Lung microvascular endothelial cell (primary cell): ENCODE measurements at places on chromosomes 3 and 15. TPM values are rescaled to one million over a fixed set of nuclear protein-coding genes. Genes with fewer than 3 reads are reported as not detected.

Gene PLXND1
- total RNA-seq, result 131 and 262 TPM in 2 replicates

DNA sequence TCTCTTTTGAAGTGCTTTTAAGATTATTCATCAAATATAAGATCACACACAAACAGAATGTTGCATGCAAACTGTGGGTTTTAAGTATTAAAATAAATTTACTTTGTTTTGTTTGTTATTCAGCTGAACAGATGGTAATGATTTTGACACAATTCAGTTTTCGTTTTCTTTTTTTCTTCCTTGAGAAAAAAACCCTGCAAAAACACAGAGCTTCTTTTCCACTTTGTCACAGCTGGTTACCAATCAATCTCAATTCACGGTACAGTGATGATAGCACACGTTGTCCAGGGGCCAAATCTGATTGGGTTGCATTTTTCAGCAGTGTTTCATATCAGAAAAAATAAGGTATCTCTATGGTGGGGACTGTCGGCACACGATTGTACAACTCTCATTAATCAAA, 473.6 kb downstream of the ROBO2 start:
- DNase-seq, result no peak

DNA sequence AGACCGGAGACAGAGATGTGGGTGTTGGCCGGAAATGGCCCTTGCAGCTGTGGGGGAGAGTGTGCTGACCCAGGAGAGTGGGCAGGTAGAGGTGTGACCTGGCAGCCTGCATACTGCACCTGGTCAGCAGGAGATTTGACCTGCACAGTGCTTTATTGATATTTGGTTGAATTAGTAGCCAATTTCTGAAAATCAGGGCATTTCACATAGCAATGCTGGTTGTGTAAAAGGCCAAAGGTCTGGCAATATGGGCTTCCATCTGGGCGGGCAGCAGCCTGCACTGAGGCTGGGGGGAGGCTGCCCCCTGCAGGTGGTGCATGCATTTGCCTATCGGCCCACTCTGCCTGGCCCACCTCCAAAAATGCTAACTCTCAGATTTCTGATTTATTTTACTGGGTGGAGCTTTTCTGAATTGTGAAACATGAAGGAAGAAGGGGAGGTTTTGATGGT, 9.4 kb upstream of the MGLL start:
- DNase-seq, result peak; percentile 67

- DNase-seq, result no peak
Observed at GRCh38 chr3:38650248-38650951, 913 bp upstream of the SCN5A start.

DNA sequence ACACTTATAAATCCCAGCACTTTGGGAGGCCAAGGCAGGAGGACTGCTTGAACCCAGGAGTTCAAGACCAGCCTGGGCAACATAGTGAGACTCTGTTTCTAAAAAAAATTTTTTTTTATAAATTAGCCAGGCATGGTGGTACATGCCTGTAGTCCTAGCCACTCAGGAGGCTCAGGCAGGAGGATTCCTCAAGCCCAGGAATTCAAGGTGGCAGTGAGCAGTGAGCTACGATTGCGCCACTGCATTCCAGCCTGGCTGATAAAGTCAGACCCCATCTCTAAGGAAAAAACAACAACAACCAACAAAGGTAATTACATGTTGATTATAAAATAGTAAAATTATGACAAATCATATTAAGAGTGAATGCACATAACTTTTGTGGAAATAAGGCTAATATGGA, 40.9 kb downstream of the MCCC1 start:
- DNase-seq, result no peak

DNA sequence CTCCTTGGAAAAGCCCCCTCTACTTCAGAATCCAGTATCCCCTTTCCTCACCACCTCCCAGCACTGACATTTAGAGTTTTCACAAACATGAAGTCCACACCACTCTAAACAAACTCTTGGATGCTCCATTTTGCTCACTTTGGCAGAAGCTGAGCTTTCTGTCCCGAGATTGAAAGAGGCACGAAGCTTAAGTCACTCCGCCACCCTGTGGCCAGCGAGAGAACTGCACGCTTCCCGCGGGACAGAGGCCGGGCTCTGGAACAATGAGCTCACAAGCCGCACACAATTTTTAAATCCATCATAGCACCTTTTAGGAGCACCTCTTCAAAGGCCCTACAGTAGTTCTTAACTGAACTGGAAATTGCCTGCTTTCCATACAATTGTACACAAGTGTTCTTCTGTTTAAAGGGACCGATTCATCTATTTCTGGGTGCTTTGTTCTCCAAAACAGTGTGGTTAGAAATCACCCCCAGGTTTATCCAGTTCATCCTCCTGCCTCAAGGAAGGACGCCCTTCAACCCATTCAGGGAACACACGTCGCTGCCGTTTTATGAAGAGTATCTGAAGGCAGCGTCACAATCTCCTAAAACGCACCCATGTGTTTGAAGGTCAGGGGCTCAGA, 226.1 kb downstream of the VPS13C start:
- peak; percentile 85 for DNase-seq
